ENCODE measurements at places on chromosomes 11 and 22. TPM values are rescaled to one million over a fixed set of nuclear protein-coding genes. Genes with fewer than 3 reads are reported as not detected.

DNA sequence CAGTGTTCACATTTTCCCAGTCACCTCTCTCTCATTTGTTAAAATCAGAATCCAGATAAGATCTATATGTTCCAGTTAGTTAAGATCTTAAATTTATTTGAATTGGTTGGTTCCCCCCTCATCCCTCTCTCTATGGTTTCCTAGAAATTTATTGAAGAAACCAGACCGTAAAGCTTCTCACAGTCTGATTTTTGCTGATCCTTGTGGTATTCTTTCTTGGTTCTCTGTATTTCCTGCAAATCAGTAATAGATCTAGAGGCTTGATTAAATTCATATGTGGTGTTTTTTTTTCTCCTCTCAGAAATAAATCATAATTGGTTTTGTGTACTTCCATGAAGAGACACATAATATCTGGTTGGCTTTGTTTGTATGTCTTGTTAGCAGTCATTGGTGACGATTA lies 147.5 kb downstream of the TMEM135 start:
- no peak for DNase-seq

- DNase-seq = no peak
These were observed 2.8 kb upstream of the DBX1 start for GRCh38 chr11:20162824-20163782.

DNA sequence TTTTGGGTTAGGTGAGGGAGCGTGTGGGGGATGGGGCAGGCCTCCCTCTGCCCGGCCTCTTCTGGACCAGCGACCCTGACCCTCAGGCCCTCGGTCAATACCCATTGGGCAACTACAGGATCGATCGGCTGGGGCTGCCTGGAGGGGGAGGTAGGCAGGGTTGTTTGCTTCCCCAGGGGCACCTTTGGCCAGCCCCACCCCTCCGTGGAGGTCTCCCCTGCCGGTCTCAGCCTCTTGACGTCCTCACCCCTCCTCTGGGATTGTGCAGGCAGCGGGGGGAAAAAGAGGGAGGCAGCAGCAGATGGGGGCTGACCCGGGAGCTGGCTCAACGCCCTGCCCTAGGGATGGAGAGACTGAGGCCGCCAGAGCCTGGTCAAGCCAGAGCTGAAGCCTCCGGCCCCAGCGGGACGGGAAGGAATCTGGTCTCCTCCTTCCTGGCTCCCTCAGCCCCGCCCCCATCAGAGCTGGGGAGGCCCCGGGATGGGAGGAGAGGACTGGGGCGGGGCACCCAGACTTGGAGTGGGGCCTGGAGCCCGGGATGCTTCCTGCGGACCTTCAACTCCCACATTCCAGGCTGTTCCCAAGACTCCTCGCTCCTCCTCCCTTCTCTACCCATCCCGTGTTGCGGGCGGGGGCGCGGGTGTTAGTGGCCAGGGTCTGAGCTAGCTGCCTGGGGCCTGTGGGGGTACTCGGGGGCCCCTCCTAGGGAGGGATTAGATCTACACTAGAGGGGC lies 14.4 kb upstream of the CDC42EP1 start:
- peak; percentile 95 for DNase-seq

GRCh38 chr11:132037467-132037862 lies 667.0 kb downstream of the NTM start:
- DNase-seq = no peak

DNA sequence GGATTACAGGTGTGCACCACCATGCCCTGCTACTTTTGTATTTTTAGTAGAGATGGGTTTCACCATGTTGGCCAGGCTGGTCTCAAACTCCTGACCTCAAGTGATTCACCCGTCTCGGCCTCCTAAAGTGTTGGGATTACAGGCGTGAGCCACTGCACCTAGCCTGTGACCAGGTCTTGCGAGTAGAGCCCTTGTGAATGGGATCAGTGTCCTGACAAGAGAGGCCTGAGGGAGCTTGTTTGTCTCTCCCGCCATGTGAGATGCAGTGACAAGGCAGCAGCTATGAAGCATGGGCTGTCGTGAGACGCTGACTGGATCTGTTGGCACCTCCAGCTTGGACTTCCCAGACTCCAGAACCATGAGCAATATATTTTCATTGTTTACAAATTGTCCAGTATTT lies 69.3 kb downstream of the LRRC32 start:
- DNase-seq = peak; percentile 65

DNA sequence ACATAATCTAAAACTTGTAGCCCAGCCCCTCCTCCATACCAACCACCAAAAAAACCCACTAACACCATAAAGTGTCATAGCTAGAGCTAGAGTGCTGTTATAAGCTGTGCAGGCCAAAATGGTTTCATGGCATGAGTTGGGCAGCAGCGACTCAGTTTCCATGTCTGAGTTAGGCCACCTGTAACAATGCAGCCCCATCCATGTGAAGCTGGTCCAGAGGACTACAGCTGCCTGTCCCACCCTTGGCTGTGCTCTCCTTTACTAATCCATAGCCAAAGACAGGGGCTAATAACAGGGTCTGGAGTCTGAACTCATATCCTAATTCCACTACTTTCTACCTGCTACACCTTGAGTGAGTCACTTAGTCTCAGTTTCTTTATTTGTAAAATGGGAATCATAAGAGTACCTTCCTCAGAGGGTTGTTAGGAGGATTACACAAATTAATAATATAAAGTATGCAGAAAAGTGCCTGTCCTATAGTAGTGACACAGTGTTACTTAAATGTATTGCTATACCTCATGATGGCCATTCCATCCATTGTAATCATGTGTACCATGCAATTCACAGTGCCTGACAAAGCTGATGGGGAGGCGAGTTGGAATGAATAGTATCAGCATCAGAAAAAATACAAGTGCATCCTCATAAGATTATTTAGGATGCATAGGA lies 20.6 kb downstream of the KCNQ1OT1 start:
- DNase-seq = peak; percentile 14

DNA sequence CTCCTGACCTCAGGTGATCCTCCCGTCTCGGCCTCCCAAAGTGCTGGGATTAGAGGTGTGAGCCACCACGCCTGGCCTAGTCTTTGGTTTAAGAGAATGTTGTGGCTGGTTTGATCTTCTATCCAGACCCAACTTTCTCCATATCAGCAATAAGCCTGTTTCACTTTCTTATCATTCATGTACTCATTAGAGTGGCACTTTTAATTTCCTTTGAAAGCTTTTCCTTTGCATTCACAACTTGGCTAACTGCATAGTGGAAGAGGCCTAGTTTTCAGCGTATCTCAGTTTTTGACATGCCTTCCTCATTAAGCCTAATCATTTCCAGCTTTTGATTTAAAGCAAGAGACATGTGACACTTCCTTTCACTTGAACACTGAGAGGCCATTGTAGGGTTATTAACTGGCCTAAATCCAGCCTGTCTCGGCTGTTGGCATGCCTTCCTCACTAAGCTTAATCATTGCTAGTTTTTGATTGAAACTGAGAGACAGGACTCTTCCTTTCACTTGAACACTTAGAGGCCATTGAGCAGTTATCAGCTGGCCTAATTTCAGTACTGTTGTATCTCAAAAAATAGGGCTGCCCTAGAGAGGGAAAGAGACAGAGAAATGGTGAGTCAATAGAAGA lies 13.1 kb upstream of the RPL3 start:
- no peak for DNase-seq

- DNase-seq = no peak
These were observed 15.3 kb downstream of the PTPN5 start for GRCh38 chr11:18776324-18776723.

DNA sequence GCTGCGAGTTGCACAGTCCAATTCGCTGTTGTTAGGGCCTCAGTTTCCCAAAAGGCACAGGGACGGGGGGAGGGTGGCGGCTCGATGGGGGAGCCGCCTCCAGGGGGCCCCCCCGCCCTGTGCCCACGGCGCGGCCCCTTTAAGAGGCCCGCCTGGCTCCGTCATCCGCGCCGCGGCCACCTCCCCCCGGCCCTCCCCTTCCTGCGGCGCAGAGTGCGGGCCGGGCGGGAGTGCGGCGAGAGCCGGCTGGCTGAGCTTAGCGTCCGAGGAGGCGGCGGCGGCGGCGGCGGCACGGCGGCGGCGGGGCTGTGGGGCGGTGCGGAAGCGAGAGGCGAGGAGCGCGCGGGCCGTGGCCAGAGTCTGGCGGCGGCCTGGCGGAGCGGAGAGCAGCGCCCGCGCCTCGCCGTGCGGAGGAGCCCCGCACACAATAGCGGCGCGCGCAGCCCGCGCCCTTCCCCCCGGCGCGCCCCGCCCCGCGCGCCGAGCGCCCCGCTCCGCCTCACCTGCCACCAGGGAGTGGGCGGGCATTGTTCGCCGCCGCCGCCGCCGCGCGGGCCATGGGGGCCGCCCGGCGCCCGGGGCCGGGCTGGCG lies at the start of gene BCR:
TSS of gene BCR (plus strand) at position 209 of the 592 bp plus-strand sequence. CDS start 452 bp downstream, outside the sequence.
- DNase-seq = peak; percentile 93

The GDPD4 gene
- not detected for total RNA-seq

DNA sequence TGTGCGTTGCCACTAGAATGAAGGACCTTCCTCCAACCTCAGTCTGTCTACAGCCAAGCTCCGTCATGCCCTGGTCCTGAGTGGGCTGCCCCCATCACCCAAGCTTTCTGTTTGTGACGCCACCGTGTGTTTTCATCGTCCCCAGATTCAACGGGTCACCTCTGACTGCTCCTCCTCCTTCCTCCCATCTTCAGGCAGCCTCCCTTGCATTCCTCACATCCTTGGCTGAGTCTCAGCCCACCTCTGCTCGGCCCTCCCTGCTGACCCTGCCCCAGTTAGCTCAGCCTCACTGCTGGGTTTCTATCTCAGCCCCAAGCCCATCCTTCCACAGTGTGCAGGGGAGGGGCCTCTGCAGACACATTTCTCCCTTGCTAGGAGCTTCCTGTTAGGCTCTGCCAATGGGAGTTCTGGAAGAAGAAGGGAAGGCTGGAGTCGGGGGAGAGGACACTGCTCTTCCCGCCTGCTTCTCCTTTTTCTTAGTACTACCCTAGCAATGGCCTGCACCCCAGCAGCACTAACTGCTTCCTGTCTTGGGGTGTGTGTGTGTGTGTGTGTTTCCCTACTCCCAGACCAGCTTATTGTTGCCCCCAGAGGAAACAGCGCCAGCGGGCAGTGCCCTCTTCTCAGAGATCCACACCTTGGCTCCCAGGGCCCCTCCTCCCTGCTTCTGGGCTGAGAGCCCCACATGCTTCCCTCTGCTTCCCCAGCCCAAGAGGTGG lies 5.2 kb downstream of the IFT27 start:
- no peak for DNase-seq

DNA sequence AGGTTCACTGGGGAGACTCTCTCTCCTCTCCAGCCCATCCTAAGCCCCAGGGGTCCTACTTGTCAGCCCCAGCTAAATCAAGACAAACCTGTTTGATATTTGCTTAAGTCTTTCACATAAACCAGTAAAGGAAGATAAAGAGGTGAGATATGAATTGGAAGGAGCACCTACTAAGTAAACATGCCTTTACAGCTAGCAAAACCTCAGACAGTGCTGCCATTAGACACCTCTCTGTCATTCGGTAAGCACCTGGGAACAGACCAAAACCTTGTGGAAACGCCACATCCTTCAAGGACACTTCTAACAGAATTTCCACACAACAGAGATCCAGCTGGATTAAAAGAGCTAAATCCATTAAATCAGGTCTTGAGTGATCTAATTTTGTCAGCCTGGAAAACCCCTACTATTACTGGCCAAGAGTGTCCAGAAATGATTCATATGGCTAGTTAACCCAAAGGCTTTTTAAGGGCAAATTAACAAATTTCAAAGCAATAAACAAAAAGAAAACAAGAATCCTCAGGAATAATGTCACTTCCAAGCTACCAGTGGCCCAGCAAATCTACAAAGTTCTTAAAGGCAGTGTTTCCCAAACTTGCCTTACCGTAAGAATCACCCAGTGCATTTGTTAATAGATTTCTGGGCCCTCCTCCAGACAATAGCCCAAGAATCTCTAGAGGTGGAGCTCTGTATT lies 2.4 kb downstream of the VPS37C start:
- no peak for DNase-seq

DNA sequence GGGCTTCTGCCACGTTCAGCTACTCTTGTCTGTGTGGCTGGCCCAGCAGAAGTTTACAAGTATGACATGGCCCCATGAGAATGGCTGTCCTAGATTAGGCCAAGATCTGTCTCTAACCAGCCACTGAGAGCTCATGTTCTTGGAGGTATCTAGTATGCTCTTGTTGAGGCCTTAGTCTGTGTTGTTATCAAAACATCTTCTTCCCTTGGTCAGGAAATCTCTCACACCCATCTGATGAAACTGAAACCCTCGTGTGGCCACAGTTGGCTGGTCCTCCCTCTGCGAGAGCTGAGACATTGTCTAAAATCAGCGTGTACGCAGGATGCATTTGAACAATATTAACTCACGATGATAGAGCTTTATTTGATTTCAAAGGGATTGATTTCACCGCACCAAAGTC lies 109.0 kb upstream of the NNMT start:
- no peak for DNase-seq

The TMA7B gene
- total RNA-seq = not detected

- no peak for DNase-seq
These were observed 121.6 kb downstream of the C11orf65 start for GRCh38 chr11:108345767-108346166.

The RAB3IL1 gene
- total RNA-seq = 36.5 TPM

The C11orf16 gene
- total RNA-seq = not detected

The SHANK3 gene
- 95.7 TPM for total RNA-seq

GRCh38 chr11:11016068-11016467 lies 158.2 kb upstream of the ZBED5 start:
- DNase-seq = no peak

The EFCAB6 gene
- total RNA-seq = 1.3 TPM

DNA sequence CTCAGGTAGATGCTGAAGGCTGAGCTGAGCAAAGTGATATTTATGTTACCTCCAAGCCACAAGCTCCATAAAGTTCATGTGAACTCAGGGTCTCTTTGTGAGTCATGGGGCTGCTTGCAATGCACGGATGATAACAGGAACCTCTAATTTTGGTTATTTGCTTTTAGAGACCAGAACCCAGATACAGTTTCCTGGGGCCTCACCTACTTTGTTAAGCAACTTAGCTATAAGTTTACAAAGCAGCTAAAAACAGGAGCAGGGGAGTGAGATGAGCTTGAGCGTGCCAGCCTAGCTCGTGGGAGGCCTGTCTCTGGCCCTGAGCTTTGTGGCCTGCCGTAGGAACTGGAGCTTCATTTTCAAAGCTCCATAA lies 29.2 kb downstream of the SREBF2 start:
- DNase-seq = no peak

DNA sequence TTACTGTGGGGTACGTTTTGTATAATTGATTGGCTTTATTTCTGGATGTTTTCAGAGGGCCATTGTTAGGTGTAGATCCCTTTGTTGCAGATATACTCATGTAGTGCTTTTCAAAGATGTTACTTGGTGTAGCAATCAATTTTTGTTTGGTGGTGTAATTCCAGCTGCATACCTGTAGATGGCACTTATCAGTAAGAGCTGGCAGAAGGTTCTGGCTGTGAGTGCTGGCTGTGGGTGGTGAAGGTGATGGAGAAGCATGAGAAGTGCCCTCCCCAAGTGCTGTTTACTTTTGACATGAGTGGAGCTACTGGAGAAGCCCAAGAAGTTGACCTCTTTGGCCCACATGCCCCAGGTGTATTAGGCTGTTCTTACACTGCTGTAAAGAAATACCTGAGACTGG lies 1074.9 kb downstream of the FAM181B start:
- no peak for DNase-seq

DNA sequence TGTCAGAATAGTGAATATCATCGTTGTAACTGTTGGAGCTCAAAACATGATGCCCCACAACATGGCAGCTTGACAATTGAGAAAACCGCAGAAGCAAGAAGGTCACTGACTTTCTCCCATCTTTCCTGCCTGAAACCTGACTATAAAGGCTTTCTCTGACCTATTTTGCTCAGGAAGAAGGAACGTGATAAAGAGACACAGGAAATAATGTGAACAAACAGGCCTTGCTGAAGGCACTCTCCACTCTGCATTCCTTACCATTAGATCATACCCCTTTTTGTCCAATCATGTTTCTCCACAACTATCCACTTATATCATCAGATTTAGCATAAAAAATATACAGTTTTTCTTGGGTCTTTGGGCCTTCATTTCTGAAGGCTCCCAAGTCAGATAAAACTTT lies 916.8 kb downstream of the METTL15 start:
- DNase-seq = no peak

The PRR5 gene
- 38.9 TPM for total RNA-seq
